ENCODE measurements at places on chromosomes 5 and 9.

GRCh38 chr5:66814146-66814991 lies 218.2 kb downstream of the MAST4 start:
- H3K4me1 ChIP-seq, result no peaks in the 10 kb centered on the region
- no peak overlapping the region for H3K27ac ChIP-seq
- H3K36me3 ChIP-seq, result no peaks in the 10 kb centered on the region
- DNase-seq, result no peak

DNA sequence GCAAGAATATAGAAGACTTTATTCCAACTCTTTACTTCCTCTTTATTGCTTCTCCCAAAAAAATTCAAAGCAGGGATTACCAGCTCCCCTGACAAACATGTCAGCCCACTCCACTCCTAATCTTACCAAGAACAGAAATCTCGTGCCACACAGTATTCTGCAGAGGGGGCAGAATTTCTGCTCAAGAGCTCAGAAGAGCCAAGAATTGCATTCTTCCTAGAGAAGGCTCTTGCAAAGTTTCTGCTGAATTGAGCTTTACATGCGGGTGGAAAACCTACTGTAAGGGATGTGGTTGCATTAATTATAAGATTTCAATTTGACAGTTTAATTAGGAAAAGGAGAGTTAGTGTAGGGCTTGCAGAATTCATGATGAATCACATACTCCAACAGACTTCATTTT lies 428.5 kb downstream of the CETN3 start:
- H3K27ac ChIP-seq, result no peak overlapping the region
- no peaks in the 10 kb centered on the region for H3K36me3 ChIP-seq
- no peaks in the 10 kb centered on the region for H3K4me1 ChIP-seq
- H3K4me3 ChIP-seq, result no peak overlapping the region

GRCh38 chr5:163502521-163502920 lies 2.9 kb upstream of the MAT2B start:
- H3K27ac ChIP-seq, result no peak overlapping the region
- no peaks in the 10 kb centered on the region for H3K27me3 ChIP-seq
- H3K4me1 ChIP-seq, result no peaks in the 10 kb centered on the region

DNA sequence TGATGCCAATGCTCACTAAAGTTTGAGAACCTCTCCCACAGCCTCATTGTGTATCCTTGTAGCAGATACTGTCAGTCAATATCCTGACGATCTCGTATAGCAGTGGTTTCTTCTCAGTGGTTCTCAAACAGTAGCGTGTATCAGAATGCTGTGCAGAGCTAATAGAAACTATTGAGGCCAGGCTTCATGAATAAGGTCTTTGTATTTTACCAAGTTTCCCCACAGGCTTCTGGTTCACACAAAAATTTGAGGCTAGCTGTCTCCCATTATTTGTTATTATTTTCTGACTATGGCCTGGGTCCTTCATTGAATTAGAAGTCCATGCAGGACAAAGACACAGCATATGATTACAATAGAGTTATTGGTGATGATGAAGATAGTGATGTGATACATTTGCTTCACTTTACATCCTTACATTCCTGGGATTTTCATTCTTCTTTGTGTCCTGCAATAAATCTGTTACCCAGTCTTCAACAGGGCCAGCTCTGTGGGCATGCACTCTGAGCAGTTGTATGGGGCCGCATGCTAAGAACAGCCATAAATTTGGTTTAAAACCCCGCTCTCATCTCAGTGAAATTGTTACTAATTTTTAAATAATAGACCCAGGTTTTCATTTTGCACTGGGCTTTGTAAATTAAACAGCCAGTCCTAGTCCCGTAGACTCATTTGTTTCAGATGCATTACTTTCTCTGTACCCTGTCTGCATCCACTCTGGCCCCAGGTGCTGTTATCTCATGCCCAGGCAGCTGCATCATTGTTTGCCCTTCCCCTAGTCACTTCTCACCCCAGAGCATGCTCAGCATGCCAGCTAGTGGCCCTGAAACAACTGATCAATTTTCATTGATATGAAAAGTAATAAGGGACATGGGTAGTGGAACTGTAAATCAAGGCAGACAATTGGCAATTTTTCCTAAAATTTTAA lies 199.9 kb upstream of the PIK3R1 start:
- no peak overlapping the region for H3K27ac ChIP-seq
- H3K4me1 ChIP-seq, result no peaks in the 10 kb centered on the region
- no peak overlapping the region for H3K4me3 ChIP-seq
- DNase-seq, result no peak
- no peaks in the 10 kb centered on the region for H3K36me3 ChIP-seq

DNA sequence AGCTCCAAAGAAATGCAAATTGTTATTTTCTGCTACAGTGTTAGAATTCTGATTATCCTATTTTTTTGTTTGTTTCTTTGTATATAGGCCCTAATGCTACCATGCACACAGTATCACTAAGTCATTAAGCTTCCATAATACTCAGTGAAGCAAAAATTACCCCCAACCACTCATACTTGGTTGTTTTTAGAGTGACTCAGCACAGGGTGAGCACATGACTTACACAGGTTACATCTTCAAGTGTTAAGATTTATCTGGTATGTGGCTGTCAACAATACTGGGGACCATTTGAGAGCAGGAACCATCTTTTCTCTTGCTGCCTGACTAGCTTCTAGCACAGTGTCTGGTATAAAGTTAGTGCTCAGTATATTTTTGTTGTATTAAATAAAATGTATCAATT lies 255.8 kb upstream of the SLC24A2 start:
- H3K4me1 ChIP-seq, result peaks cover 20% of the 10 kb centered on the region
- DNase-seq, result no peak
- H3K27ac ChIP-seq, result no peak overlapping the region
- H3K4me3 ChIP-seq, result no peak overlapping the region
- no peaks in the 10 kb centered on the region for H3K27me3 ChIP-seq

DNA sequence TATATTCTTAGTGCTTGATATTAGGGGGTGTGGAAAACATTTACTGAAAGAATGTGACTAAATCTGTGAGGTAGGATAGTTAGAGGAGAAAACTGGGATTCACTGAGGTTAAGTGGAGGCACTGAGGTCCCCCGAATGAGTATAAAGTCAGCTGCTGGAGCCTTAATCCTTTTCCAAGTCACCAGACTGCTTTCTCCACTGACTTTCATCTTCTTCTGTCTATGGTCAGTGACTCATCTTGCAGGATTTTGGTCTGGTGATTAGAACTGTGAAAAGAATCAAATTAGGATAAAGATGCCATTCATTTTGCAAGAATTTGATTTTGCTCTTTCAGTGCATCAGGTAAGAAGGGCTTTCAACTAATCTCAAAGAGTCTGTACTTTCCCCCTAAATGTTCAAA lies 89.3 kb upstream of the ALDH1A1 start:
- no peak overlapping the region for H3K4me3 ChIP-seq
- no peaks in the 10 kb centered on the region for H3K36me3 ChIP-seq
- H3K27me3 ChIP-seq, result no peaks in the 10 kb centered on the region
- no peak for DNase-seq
- peaks cover 30% of the 10 kb centered on the region for H3K4me1 ChIP-seq
- no peak overlapping the region for H3K27ac ChIP-seq

DNA sequence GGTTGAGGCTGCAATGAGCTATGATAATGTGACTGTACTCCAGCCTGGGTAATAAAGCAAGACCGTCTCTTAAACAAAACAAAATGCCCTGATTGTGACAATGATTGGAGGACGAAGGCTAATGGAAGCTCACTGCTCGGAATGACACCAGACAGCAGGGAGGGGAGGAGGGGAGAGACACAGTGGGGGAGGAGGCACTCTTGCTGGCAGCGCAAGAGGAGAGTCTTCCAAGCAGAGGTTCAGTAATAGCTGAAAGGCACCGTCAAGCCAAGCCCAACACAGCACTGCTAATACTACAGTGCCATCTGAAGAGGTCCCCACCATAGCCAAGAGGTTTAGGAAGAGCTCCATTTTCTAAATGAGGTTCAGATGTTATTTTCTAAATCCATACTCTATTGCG lies 102.3 kb downstream of the GLDC start:
- no peak overlapping the region for H3K27ac ChIP-seq
- H3K4me3 ChIP-seq, result no peak overlapping the region
- no peaks in the 10 kb centered on the region for H3K27me3 ChIP-seq
- H3K36me3 ChIP-seq, result no peaks in the 10 kb centered on the region
- no peaks in the 10 kb centered on the region for H3K4me1 ChIP-seq
